EH (cell line): ENCODE measurements at places on chromosomes 5 and 9.
A peak's percentile ranks its signal among the peaks of the same experiment; 100 is the strongest.

GRCh38 chr5:132363431-132364112, 5.9 kb upstream of the SLC22A5 start:
- DNase-seq: peak; percentile 89

DNA sequence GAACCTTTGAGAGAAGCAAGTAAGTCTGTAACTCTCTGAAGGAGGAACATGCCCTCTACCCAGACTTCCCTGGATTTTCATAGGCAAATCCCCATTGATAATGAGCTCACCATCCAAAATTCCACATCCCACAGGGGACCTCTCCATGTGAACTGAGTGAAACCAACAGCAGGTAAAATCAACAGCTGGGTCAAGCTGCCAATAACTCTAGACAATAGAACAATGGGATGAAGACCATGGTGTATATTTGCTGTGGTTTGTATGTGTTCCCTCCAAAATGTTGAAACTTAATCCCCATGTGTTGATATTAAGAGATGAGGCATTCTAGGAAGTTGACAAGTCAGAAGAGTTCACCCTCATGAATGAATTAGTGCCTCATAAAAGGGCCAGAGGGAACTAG, 110.2 kb upstream of the MYO10 start:
- peak; percentile 5 for DNase-seq

GRCh38 chr9:89023740-89024139, 32.5 kb downstream of the S1PR3 start:
- DNase-seq: no peak

DNA sequence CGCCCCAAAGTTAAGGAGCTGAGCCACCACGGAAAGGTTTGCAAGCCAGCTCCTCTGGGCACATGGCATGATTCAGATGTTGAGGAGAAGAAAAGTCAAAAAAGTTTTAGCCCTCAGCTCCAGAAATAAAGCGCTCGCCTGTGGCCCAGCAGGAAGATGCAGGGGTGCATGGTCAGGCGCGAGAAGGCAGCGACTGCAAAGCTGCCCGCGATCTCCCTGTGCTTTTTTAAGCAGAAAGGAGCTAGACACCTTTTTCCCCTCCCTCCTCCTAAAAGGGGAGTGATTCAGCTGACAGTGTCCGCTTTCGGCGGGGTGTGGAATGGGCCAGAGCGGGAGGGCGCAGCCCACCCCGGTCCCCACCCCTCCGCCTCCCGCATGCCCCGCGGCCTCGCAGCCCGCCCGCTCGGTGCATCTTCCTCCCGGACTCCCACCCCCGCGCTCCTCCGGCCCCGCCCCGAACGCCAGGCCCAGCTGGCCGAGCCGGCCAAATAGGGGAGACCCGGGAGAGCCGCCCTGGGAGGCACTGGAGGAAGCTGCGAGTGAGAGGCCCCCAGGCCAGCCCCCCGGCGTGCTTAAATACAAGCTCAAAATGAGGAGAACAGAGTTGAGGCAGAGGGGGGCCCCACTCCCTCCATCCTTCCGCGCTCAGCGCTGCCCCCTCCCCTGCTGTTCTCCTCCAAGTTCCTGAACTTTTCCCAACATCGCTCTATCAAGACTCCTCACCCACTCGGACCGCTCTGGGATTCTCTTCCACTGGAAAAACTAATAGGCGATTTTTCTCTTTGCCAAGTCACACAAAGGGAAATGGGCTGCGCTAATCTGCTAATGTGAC, at the start of gene ADAMTS12:
ADAMTS12 (minus strand) TSS at position 203 of the 832 bp plus-strand sequence; CDS start at position 69, 134 bp downstream.
- DNase-seq: peak; percentile 68

GRCh38 chr9:89428901-89429890, 68.7 kb downstream of the SEMA4D start:
- no peak for DNase-seq

DNA sequence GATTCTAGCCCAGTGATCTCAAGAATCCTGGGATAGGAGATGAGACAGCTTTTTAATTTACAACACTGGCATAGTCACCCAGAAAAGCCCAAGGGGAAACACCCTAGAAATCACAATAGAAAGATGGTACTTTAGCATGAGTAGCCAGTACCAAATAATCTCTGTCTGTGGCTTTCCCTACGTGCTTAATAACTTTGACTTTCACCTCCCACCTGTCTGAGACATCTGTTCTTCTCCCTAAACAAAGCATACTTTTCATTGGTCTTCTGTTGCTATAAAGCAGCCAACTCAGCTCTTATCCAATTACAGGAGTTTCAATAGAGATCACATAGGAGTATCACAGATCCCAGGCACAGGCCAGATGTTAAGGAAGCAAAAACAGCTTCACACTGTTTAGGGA, 10.4 kb downstream of the MARCHF3 start:
- no peak for DNase-seq

DNA sequence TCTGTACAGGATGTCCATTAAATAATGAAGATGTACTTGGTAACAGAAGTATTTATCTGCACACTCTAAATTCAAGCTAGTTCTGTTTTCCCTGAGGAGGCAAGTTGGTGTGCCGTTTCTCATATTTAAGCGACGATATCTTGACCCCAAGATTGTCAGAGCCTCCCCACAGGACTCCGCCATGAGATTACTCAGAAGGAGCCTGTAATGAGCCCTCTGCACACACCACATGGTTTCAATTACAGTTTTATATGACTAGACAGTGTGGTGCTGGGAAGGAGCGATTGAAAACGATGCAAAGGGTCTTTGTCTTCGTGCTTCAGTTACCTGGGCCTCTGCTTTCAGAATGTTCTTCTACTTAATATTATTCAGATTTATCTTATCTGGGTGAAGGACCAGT, 840.4 kb upstream of the WWC1 start:
- DNase-seq: peak; percentile 44

- DNase-seq: no peak
These were observed 281.9 kb upstream of the NMUR2 start for GRCh38 chr5:152686931-152687330.

- DNase-seq: no peak
These were observed 144.9 kb downstream of the ALDH1A1 start for GRCh38 chr9:72807765-72808445.

DNA sequence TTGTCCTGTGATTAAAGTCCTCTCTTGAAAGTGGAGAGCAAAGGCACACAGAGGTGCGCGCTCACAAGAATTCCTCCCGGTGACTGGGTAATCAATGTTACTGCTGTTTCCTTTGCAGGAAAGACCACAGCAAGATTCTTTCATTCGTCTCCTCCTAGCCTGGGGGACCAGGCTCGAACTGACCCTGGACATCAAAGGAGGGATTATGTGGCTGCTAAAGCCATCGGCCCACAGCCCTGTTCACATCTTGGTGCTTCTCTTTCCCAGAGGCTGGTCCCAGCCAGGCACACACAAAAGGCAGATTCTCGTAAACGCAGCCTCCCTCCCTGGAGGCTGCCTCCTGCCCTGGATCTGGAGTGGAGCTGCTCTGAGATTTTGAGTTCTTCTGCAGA, 230.9 kb downstream of the FANCC start:
- no peak for DNase-seq

GRCh38 chr5:81760521-81760920, 9.6 kb upstream of the SSBP2 start:
- peak; percentile 44 for DNase-seq

DNA sequence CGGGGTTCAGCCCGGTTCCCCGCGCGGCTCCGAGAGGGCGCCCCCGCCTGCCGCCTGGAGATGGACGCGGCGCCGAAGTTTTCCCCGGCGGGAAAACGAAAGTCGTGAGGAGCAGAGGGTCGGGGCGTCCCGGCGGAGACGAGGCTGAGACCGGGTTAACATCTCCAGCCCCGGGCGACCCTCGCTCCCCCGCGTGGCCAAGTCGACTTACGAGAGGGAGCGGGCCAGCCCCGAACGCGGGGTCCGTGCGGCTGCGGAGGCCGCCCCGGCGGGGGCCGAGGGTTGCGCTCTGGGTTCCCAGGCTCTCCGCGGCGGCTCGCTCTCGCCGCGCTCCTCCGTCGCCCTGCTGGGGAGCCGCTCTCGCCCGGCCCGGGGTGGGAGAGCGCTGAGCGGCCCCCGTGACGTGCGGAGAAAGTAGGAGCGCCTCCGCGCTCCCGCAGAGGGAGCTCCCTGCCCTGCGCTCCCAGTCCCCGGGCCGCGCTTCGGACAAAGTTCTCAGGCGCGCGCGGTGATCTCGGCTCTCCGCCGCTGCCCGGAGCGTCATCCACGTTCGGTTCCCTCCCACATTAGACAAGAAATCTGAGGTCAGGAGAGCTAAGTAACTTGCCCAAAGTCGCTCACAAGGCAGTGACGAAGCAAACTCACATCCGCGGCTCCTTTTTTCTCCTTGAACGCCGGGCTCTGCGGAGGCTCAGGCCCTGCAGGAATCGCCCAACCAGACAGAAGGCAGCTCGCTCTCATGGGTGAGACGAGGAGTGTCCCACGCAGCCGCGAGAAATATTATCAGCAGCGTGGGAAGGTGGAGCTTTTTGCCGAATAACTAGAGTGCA, 1.2 kb upstream of the GCNT4 start:
- peak; percentile 91 for DNase-seq

- DNase-seq: no peak
These were observed 45.9 kb downstream of the EHMT1 start for GRCh38 chr9:137664676-137665075.

DNA sequence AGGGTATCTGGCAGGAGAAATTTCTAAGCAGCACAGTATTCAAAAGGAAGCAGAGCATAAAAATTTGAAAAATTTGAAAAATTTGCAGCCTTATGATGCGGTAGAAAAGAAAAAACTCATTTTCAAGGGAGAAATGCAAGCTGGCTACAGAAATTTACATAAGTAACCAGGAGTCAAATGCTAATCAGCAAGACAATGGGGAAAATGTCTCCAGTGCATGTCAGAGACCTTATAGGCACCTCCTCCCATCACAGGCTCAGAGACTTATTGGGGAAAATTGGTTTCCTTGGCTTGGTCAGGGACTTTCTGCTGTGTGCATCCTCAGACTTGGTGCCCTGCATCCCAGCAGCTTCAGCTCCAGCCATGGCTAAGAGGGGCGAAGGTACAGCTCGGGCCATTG, 35.8 kb downstream of the IZUMO3 start:
- no peak for DNase-seq

DNA sequence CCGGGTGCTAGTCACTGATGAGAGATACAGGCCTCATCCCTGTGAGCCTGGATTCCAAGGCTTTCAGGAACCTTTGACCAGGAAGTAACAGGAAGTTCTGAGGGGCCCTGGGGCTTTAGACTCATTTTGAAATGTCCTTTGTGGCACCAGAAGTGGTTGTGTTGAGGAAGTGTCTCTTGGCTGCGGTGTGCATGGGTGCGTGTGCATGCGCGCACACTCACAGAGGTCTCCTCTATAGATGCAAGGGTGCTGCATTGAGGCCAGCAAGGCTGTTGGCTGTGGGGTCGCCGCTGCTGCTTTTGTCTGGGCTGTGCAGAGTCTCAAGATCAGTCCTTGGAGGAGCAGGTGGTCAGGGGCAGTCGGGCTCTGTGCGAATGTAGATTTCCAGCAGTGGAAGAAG, 7.6 kb downstream of the RAB24 start:
- no peak for DNase-seq

GRCh38 chr9:136527131-136527530, 18.7 kb downstream of the NOTCH1 start:
- no peak for DNase-seq

DNA sequence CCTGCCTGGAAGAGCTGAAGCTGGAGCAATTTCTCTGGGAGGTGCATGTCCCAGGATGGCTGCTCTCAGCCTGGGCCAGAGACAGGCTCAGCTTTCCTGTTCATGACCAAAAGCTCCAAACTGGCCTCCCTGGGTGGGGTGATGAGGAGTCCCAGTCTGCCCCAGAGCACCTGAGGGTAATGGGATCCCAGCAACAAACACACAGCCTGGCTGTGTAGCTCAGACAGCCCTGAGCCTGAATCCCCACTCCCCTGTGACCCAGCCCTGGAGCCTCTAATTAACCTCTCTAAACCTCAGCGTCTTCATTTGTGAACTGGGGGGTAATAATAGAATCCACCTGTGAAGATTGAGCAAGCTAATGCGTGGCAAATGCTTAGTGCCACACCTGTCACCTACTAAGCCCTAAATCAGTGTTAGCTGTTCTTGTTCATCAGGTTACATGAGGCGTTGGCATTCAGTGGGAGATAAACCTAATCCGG, 67.5 kb downstream of the HSPA4 start:
- DNase-seq: no peak

GRCh38 chr5:28397502-28397941, 1359.1 kb upstream of the CDH9 start:
- DNase-seq: no peak

GRCh38 chr5:123916345-123917121, 404.6 kb downstream of the CSNK1G3 start:
- DNase-seq: peak; percentile 91

GRCh38 chr9:86773422-86773945, 173.8 kb downstream of the GAS1 start:
- DNase-seq: no peak

DNA sequence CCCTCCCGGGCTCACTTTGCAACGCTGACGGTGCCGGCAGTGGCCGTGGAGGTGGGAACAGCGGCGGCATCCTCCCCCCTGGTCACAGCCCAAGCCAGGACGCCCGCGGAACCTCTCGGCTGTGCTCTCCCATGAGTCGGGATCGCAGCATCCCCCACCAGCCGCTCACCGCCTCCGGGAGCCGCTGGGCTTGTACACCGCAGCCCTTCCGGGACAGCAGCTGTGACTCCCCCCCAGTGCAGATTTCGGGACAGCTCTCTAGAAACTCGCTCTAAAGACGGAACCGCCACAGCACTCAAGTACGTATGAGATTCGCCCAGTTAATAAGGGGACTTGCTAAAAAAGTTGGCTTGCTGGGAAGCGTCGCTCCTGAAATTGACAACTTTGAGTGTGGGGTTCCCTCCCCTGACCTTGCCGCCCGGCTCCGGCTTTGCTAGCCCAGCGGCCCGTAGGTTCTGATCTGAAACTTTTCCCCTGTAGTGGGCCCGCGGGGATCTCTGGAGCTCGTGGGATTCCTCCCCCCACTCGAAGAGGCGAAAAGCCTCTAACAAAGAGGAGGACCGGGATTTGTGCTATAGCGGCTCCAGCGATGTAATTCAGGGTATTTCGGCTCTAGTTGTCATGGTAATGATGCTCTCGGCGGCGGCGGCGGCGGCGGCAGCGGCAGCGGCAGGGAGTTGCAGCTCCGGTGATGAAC, 572 bp downstream of the NR4A3 start:
- DNase-seq: peak; percentile 67

GRCh38 chr5:176131771-176132170, 106.5 kb upstream of the SIMC1 start:
- DNase-seq: no peak

GRCh38 chr5:56552612-56553268, 262.6 kb upstream of the MAP3K1 start:
- DNase-seq: peak; percentile 45
